ENCODE measurements at places on chromosomes 5 and 9.

DNA sequence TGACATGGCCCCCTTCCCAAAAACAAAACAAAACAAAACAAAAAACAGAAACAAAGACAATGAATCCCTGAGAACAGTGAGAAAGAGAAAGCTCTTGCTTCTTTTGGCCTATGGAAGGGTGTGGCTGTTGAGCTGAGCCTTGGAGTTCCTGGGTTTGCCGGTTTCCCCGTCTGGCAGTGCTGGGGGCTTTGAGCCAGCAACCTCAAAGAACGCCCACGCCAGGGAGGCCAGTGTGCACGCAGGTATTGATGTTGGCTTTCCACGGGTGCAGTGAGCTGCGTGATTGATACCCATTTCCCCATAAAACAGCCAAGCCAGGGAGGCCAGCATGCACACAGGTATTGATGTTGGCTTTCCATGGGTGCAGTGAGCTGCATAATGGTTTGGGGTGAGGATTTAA lies 8.3 kb upstream of the LCN1 start:
- DNase-seq = no peak

DNA sequence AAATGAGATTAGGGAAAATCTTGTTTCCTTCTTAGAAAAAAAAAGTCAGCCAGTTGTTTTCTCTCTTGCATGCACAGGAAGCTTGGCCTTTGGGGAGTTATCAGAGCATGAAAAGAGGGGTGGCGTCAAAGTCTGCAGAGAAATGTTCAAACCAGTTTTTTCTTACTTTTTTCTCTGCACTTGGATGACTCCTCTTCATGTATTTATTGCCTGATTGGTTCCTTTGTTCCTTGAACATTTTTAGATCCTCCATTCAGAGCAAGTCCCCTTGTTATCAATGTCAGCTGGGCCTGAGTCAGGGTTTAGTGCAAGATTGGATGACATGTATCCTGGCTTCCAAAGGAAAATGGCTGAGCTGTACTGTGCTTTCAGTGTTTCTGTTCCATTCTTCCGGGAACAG lies 392.6 kb upstream of the BRINP1 start:
- DNase-seq = no peak

- no peak for DNase-seq
These were observed 208.1 kb downstream of the ARHGAP26 start for GRCh38 chr5:142978252-142978651.

- peak; percentile 63 for DNase-seq
These were observed 12.1 kb upstream of the TNFAIP8 start for GRCh38 chr5:119343766-119344165.

GRCh38 chr5:53994148-53994547 lies 316.2 kb downstream of the ARL15 start:
- DNase-seq = peak; percentile 49

DNA sequence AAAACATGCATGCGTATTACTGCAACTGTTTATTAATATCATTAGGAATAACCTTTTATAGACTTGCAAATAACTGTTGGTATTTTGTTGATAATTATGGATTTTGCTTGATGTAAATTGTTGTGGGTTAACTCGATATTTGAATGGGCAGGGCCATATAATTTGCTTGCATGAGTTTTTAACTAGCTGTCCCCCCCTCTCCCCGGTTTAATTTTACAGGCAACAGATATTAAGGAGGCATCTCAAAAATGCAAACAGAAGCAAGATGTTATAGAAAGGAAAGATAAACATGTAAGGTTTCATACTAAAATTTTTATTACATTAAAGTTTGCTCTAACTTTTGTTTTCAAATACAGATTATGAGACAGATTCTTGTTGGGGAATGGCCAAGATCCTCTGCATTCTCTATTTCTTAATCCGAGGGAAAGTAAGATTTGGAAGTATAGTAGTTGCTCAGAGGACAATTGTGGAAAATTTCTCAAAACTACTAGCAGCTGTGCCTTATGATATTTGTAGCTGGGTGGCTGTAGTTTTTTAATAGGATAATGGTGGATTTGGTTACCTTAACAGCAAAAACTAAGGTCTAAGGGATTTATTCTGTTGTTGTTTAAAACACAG lies 27.3 kb downstream of the SMC5 start:
- no peak for DNase-seq

- DNase-seq = no peak
These were observed 256.2 kb upstream of the SMC2 start for GRCh38 chr9:103837940-103838339.

DNA sequence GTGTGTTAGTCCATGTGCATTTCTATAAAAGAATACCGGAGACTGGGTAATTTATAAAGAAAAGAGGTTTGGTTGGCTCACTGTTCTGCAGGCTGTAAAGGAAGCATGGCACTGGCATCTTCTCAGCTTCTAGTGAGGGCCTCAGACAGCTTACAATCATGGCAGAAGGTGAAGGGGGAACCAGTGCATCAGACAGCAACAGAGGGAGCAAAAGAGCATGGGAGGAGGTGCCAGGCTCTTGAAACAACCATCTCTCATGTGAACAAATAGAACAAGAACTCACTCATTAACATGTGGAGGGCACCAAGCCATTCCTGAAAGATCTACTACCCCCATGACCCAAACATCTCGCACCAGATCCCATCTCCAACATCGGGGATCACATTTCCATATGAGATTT lies 89.2 kb upstream of the IL33 start:
- DNase-seq = no peak

DNA sequence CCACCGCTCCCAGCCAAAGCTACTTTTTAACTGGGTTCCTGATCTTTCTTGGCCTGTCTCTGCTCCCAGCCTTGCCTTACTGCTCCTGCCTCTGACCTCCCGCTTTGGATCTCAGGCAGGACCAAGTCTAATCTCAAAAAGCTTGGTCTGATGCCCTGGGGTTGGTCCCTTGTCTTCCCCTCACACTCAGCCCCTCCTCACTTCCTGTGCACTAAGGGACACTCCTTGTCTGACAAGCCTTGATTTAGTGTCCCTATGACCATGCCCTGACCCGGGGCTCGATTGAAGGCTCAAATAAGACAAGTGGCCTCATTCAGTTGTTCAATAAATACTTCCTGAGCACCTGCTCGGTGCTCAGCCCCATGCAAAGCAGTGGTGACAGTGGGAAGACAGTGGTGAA lies 3.7 kb upstream of the GTF3C5 start:
- no peak for DNase-seq

DNA sequence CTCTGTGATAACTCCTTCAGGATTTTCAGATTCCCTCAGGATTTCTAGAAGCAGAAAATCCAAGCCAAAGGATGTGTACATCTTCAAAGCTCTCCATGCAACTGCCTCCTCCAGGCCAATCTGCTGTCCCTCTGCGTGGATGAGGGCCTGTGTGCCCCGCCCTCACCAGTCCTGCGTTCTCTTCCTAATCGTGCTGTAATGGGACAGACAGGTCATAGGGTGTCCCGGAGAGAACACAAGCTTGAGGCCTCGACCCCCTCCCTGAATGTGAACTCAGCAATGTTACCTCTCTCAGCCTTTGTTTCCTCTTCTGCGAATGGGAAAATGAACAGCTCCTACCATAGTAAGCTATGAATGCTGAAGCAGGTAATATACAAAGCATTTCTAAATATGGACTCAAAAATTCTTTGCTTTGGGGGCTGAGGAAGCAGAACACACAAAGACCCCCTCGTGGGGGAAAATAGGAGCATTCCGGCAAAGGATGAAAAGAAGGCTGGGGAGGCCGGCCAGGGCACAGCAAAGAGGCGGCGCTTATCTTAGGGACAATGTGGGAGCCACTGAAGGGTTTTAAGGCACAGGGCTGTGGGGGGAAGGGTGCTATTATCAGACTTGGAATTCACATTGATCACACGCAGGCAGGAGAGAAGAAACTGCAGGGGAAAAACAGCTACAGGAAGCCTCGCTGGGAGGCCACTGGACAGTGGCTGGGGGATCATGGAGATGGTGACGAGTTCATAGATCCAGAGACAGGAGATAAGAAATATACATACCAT lies 57.2 kb upstream of the FBXW11 start:
- no peak for DNase-seq

GRCh38 chr9:8186560-8186959 lies 387.0 kb upstream of the DMAC1 start:
- DNase-seq = no peak

- DNase-seq = no peak
These were observed 967.2 kb downstream of the TLE4 start for GRCh38 chr9:80538976-80539375.

GRCh38 chr9:922171-922570 lies 54.3 kb upstream of the DMRT3 start:
- DNase-seq = no peak

- DNase-seq = no peak
These were observed 8.7 kb downstream of the C1QTNF2 start for GRCh38 chr5:160361624-160362228.

DNA sequence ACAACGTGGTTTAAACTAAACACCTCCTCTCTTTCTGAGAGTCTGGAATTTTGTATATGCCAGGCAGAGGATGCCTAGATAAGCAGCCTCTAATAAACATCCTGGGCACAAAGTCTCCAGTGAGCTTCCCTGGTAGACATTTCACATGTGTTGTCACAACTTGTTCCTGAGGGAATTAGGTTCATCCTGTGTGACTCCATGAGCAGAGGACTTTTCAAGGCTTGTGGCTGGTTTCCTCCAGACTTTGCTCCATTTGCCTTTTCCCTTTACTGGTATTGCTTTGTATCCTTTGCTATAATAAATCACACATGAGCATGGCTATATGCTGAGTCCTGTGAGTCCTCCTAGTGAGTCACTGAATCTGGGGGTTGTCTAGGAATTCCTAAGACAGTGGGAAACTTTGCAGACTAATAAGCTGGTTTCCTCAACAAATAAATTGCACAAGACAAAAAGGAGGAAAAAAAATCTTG lies 77.4 kb downstream of the NR2F1-AS1 start:
- DNase-seq = no peak

- no peak for DNase-seq
These were observed 154.5 kb downstream of the CWC27 start for GRCh38 chr5:64923151-64923685.

DNA sequence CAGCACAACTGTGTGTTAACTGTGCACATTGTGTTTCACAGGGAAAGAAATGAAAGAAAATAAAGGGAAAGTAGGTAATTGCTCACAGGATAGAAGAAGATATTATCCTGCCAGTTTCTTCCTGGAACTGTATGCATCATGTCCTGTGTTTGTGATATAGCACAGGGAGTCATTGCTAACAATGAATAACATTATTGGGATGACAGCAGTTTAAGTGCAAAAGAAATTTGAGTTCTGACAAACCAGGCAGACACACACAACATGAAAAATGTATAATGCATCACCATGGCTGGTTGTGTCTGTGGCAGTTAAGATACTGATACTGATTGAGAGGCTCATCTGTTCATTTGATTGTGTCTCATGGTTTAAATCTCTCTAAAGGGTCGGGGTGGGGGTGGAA lies 145.4 kb downstream of the SPATA31D1 start:
- DNase-seq = no peak

DNA sequence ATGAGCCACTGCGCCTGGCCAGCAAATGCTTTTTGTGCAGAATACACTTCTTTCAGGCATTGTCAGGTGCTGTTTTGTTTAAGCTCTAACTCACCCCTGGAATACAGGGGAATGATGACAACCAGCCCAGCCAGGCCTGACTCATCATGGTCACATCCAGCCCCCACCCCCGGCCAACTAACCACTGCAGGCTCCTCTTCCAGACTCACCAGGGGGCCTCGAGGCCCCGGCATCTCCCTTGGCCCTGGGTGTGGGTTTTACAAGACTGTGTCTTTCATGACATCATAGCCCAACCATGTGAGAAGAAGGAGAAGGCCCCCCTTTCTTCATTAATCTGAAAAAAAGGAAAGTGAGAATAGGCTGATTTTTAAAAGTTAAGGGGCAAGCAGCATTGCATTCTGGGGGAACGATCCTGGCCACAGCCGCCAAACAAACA lies 35.5 kb downstream of the OLFML2A start:
- DNase-seq = peak; percentile 52
